ENCODE measurements at places on chromosomes 2 and 18.
A peak's percentile ranks its signal among the peaks of the same experiment; 100 is the strongest.

DNA sequence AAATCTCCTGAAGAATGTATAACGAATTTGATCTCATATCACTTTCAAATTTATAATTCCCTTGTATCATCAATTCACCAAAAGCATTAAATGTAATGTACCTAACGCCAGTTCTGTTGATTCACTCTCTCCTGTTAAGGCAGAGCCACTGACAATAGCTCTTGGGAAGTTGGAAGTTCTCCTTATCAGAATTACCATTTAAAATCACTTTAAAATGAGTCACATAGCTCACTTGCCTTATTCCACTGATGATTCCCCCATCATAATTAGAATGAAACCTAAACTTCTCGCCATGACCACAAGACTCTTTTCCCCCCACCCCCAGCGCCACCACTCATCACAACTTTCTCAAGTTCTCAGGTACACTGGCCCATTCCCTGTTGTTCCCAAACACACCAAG is 117.1 kb downstream of the PID1 start:
- DNase-seq: no peak

DNA sequence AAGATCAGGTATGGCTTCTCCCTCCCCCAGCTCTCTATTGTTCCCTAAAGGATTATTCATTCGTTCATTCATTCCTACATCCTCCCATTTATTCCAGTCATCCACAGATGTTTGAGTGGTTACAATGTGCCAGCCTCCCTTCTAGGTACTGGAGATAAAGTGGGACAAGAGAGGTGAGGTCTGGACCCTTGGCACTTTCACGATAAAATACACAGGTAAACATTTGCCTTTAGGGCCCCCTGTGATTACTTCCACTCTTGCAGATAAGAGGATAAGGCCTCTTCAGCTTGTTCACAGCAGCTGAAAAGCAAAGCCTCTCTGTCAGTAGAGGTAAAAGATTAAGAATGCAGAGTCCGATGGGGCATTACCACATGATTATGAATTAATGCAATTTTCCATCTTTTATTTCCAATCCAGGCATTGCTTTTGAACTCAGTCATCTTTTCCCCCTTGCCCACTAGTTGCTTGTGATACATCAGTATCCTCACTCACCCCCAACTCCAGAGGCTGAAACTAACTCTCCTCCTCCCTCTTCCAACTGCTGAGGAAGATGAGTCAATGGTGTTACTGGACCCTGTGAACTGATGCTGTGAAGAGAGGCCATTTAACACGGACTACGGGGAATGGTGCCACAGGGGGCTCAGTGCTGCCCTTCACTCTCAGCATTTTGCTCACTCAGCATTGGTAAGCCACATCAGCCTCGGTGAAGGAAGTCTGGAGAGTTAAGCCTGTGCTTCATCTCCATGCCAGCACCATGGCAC is 1.1 kb upstream of the DPP4 start:
- DNase-seq: no peak

GRCh38 chr2:10297191-10297830 is 5.4 kb upstream of the HPCAL1 start:
- DNase-seq: no peak

- no peak for DNase-seq
These were observed 308.5 kb downstream of the ADCYAP1 start for GRCh38 chr18:1213126-1213525.

DNA sequence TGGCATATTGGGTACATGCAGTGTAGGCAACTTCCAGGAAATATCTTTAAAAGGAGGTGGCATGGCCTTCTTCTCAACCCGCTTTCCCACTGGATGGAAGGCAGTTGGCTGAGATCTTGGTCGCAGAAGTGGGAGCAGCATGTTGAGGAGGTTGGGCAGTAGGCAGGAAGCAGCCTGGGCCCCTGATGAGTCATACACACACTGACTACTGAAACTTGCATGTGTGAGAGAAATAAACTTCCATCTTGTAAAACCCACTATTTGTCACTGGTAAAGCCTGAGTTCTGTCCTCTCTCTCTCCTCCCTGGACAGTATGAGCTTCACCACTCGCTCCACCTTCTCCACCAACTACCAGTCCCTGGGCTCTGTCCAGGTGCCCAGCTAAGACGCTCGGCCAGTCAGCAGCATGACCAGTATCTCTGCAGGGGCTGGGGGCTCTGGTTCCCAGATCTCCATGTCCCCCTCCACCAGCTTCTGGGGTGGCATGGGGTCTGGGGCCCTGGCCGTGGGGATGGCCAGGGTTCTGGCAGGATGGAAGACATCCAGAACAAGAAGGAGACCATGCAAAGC is 233.8 kb upstream of the SPRED2 start:
- no peak for DNase-seq

- DNase-seq: no peak
These were observed 104.2 kb downstream of the ZNF521 start for GRCh38 chr18:25247725-25248124.

DNA sequence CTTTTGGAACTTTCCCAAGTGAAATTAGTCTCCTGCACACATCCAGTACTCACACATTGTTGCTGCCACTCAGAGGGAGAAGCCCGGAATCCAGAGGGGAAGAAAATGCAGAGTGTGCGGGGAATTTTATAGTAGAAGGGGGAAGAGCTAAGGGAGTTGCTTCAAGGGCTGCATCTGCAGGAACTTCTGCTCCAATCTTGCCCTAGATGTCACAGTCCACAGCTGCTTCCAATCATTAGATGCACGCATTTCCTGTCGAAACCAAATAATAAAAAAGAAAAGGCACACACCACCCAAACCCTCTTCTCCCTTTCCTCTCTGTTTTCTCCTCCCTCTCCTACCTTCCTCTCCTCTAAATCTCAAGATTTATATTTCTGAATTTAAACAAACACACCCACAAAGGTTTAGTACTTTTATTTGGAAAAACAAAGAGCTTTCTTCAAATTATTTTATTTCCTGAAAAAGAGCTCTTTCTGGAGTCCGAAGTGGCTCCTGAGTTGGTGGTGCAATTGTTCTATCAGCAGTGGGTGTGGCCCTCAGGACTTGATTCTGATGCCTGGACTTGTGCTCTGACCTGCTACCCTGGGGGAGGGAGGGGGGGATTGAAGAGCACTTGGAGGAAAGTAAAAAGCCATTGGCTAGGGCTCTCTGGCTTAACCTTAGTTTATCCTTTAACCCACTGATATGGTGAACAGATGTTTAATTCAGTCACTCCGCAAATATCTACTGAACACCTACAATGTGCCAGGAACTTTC is 72.0 kb downstream of the KCNE4 start:
- no peak for DNase-seq

GRCh38 chr18:3789525-3789924 is 339.6 kb downstream of the TGIF1 start:
- no peak for DNase-seq

- no peak for DNase-seq
These were observed 81.9 kb upstream of the VWC2L start for GRCh38 chr2:214328941-214329340.

DNA sequence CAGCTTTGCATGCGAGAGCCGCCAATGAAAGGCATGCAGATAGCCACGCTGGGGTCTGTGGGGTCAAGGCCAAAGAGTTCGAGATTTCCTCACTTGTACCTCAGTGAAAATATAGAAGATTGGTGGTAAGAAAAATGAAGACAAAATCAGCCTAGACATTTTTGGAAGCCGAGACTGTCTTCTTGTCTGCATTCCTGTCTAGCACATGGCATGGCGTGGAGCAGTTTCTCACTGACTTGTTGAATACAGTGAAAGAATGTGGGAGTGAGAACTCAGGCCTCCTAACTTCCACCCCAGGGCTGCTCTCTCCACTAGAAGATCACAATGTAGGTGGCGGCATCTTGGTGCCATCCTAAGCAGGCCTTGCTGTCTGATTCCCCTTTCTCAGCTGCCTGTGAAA is 740.8 kb upstream of the HS6ST1 start:
- DNase-seq: no peak

DNA sequence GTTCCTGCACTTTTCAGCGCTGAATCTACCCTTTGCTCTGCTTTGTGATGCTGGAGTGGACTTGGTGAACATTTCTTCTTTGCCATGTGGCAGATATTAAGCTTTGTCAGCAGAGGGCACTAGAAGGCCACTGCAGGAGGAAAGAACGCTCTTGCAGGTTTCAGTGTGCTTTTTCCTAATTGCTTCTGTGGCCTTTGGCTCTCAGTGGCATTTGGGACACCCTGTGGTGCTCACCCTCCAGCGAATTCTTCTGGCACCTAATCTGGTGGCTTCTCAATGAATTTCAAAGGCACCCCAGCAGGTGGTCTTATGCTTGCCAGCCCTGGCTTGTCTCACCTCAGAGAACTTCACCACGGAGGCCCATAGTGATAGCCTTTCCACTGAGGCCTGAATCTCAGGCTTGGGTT is 146.7 kb downstream of the MYO3B start:
- peak; percentile 33 for DNase-seq

DNA sequence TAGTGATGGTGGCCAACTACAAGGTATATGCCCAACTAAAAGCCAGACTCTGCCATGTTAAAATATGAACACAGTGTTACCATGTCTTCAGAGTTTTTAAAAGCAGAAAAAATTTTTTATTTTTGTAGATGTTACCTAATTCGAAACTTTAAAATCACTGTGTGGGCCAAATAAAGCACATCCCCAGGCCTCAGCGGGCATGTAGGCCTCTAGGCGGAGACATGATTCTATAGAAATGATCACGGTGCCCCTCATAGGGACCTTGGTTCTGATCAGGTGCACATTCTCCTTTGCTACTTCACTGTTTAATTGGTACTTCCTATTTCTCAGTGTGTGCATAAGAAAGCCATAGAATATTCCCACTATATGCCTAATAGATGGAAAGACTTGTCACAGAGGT is 349.2 kb downstream of the XIRP2 start:
- no peak for DNase-seq

DNA sequence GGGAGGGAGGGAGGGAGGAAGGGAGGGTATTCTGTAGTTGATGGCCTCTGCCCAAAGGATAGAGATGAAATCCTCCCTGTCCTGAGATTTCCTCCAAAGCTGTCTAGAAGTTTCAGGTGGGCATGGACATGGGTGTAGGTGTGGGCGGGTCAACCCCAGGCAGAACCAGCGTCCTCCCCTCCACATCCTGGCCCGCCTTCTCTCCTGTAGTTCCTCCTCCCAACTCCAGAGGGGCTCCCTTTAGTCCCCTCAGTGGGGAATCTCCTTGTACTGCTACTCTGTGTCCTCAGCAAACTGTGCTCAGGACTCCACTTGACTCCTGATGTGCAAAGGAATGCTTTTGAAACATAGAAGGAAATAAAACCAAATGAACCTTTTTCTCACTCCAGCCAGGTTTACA is 88.1 kb downstream of the MRPS9 start:
- no peak for DNase-seq

GRCh38 chr2:76154981-76155380 is 444.3 kb upstream of the GCFC2 start:
- no peak for DNase-seq

DNA sequence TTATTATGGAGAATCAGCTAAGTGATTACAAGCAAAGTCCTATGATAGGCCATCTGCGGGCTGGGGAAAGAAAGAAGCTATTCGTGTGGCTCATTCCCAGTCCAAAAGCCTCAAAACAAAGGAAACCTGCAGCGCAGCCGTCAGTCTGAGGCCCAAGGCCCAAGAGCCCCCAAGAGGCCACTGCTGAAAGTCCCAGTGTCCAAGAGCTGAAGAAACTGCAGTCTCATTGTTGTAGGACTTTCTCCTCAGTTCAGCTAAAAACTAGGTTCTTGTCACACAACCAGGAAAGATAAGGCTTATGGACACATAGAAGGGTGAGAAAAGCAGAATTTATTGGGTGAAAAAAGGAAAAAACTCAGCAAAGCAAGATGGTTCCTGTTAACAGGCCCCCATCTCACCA is 143.2 kb downstream of the RHBDD1 start:
- DNase-seq: no peak

GRCh38 chr2:151927501-151928221 is 99.4 kb upstream of the ARL5A start:
- no peak for DNase-seq

- no peak for DNase-seq
These were observed 172.3 kb downstream of the PRKCE start for GRCh38 chr2:45823723-45824206.

GRCh38 chr2:239208465-239209180 is 192.2 kb downstream of the HDAC4 start:
- no peak for DNase-seq

GRCh38 chr18:2348003-2348402 is 223.3 kb downstream of the METTL4 start:
- DNase-seq: no peak

DNA sequence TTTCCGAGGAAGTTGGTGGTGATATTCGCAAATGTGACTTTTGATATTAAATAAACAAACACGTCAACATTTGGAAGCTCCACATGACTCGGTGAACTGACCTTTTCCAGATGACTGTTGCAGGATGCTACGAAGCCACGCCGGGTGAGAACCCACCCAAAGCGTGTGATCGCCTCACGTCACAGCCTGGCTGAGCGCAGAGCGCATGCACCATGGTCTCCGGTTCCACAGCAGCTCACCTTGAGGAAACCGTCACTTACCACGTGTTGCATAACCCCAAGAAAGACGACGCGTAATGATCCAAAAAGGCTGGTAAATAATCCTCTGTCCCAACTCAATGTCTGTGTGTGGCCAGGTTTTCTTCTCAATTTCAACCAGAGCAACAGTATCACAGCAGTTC is 64.5 kb upstream of the CTDP1 start:
- DNase-seq: no peak

DNA sequence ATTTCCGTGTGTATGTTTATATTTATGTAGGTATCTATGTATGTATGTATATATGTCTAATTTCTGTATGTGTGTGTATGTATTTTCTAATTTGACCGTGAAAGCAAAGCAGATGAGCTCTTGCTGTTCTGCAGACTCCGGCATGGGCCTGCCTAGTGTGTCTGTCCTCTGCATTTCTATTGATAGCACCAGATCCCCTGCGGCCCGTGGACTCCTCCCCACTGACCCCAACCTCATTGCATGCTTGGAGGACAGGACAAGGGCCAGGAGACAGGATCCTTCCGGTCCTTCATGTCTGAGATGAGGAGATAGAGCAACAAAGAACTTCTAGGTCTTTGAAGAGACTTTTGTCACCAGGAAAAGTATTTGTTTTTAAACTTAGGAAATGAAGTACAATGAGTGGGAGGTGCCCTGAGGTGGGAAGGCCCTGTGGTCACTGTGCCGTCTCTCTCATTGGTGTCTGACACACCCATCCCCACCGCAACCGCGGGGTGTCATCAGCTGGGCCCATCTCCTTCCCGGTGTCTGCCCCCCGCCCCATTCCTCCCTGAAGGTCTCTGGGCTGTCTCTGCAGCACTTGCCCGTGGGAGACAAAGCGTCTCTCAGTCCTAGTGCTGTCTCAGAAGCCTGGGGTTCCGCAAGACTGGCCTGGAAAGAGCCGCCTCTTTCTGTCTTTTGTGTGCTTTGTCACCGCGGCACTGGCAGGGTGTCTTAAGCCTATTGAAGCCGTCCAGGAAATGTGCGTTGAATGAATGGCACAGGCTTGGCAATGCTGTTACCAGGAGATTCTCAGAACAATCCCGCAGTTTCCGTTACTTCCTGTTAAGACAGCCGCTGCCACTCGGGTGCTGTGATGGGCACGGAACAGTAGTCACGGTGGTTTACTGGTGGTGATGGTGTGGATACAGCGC is 216.4 kb downstream of the AGAP1 start:
- DNase-seq: no peak

GRCh38 chr2:20217041-20217970 is 7.6 kb downstream of the SDC1 start:
- no peak for DNase-seq
